NCI-H1092 (cell line): ENCODE measurements at places on chromosomes 3 and 15.

- DNase-seq = no peak
Measured at GRCh38 chr3:68055215-68055614, 400.8 kb upstream of the SUCLG2 start.

GRCh38 chr15:78695046-78695671, 54.1 kb upstream of the CHRNB4 start:
- DNase-seq = no peak

GRCh38 chr3:138282836-138283235, 46.8 kb downstream of the NME9 start:
- no peak for DNase-seq

GRCh38 chr15:33454996-33455395, 144.2 kb downstream of the RYR3 start:
- DNase-seq = no peak
